ENCODE measurements at places on chromosomes 12 and 14.

DNA sequence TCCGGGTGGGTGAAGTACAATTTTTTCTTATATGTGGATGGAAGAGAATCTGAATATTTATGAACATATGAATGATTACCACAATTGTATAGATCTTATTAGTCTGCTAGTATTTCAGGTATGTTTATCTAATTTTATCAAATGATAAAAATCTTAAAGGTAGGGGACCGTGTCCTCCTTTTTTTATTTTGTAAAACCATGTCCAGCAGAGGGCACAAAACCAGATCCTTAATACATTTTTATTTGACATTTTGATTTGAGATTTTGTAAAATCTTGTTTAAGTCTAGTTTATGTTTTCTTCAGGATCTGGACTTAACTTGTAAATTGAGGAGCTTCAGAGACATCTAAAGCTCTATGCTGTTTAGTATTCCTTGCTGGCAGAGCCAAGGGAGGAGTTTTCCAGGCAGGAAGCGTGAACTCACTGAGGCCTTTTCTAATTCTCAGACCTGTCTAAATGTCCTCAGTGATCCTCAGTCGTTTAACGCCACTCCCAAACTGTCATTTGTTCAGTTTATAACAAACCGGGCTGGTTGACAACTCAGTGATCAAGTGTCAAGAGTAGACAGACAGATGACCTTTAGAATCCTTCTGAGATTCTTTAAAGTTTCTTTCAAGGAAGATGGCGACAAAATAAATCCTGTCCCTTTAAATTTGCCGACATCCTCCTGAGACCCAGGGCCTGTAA lies 263.9 kb downstream of the KTN1 start:
- DNase-seq, result no peak

- DNase-seq, result no peak
Measured at GRCh38 chr12:80033448-80033847, 65.9 kb upstream of the OTOGL start.

DNA sequence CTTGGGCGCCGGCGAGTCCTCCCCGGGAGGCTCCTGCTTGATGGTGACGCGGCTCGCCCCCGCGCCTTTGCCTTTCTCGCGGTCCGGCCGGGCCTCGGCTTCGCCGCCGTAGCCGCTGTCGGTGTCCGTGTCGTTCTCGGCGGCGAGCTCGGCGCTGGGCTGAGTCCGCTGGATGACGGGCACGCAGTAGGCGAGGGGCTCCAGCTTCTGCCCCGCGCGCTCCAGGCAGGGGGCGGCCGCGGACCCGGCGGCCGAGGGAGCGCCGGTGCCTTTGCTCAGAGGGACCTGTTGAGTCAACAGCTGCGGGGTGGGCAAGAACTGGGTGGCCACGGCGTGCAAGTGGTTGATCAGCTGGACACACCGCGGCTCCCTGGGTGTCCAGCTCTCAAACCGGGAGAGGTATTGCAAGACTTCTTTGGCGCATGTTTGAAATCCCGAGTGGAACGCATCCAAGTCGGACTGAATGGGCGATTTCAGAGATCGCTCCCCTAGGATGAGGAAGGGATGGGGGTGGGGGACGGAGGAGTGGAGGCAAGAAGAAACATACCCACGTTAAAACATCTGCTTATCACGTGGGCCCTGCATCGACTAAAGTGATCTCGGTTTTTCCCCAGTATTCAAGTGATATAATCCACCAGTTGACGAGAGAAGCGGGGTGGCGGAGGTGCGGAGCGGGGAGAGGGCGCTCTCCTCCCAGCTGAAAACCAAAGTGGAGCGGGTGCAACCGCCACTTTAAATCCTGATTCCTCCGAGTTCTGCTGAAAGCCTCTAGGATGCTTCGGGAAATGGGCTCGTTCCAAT lies 2.0 kb downstream of the BHLHE41 start:
- DNase-seq, result no peak

GRCh38 chr12:112314981-112315380 lies 67.2 kb downstream of the HECTD4 start:
- no peak for DNase-seq

DNA sequence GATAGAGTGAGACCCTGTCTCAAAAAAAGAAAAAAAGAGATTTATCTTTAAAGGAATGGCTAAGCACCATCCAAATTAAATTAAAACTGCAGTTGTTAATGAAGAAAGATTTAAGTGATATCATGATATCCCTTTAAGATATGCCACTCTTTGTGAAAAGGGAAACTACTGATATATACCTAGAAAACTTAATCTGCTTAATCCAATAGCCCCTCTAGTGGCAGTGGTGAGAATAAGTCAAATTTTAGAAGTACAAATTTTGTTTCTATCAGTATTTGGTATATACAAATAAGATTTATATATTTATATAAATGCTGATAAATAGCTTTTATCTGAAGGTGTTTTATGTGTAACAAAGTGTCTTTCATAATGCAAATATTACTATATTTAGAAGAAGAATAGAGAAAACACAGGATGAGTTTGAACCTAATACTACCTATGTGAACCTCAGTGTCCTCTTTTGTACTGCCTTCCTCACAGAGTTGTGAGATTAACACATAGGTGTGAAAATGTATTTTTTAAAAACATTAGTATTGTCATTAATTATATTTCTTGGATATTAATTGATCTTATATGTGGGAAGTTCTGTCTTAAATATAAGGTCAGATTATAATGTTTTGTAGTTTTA lies 51.4 kb upstream of the GARIN2 start:
- no peak for DNase-seq

- no peak for DNase-seq
Measured at GRCh38 chr12:127503246-127503645, 763.7 kb upstream of the TMEM132C start.

DNA sequence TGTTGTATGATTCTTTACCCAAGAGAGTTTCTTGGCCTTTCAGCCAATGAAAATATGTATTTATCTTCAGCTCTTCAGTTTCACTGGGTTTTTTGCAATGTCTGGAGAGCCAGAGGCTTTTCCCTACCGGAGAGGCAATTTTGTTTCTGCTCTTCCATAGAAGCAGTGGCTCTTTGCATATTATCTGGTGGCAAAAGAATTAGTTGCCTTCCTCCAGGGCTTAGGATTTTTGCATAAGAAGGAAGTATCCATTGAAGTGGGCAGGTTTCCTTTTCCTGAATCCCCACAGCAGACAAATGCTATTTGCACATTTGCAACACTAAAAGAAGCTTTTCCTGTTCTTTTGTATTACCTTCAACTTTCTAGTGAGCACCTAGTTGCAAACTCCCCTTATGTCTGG lies 75.2 kb downstream of the NTS start:
- no peak for DNase-seq

GRCh38 chr12:31900271-31900670 lies 58.9 kb upstream of the RESF1 start:
- DNase-seq, result no peak
